ENCODE measurements at places on chromosomes 6 and 20.
A peak's percentile ranks its signal among the peaks of the same experiment; 100 is the strongest.

DNA sequence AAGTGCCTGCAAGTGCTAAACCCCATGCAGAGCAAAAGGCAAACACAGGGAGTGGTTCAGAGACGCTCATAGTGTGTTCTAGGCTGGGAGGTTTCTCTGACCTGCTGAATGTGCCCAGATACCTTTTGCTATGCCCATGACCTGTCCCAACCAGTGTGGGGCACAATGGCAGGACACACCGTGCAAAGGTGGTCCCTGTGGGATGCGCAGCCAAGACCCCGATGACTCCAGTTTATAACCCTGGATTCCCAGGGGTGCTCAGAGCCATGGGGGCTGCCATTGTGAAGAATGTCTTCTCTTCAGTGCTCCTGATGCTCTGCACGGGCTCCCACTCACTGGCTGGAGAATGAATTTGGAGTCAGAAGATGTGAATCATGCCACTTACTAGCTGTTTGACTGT is 2.2 kb upstream of the NINL start:
- DNase-seq, result no peak

DNA sequence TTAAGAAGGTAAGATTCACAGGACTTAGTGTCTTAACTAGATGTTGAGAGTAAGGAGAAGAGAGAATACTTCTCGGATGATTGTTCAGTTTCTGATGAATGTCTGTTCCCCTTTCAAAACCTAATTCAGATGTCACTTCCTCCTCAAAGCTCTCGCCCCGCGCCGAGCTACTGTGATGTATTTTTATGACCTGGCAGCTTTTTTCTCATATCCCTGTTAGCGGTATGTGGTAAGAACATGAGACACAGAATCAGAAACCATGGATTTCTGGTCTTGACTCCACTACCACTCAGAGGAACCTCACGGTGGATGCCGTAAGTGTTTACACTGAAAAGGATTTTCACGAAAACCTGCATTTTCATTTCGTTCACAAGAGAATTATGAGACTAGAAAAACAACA is 48.4 kb downstream of the CEP43 start:
- no peak for DNase-seq

DNA sequence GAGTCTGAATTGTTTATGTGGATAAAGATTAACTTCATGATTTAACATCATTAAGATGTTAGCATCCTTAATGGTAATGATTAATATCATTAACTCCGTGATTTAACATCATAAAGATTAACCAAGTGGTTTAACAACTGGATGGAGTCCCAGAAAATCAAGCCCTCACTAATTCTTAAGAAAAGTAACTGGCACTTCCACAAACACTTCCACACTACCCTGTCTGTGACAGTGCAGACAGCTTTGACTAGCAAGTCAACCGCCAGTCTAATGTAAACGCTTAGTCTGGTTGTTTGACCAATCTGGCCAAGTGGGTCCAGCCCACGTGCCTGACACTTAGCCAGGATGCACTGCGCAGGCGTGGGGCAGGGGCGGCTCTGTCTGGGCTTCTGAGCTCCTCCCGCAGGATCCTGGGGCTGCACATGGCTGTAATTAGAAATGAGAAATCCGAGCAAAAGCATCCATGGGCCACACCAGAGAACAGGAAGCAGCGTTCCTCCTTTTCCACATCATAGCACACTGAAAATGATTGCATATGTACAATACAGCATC is 424.2 kb downstream of the FOXA2 start:
- DNase-seq, result no peak

DNA sequence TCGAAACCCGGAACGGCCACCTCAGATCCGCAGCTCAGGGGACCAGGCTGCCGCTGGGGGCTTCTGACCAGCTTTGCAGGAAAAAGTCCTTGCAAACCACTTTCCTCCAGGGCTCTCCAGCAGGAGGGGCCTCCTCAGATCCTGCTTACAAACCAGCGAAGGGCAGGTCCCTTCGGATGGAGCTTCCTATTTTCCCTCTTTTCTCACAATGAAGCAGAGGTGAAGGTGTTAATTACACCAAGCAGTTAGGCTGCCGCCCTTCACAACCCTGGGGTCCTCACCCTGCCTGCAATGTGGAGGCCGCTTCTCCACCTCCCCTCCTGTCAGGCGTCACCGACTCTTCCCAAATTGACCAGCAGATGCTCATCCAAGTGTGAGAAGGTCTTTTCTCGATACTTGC is 5.7 kb downstream of the ARHGAP40 start:
- DNase-seq, result no peak

- DNase-seq, result peak; percentile 39
Observed at GRCh38 chr20:56440346-56441007, 27.9 kb upstream of the RTF2 start.

GRCh38 chr6:41321183-41321582 is 14.2 kb upstream of the NCR2 start:
- DNase-seq, result no peak

DNA sequence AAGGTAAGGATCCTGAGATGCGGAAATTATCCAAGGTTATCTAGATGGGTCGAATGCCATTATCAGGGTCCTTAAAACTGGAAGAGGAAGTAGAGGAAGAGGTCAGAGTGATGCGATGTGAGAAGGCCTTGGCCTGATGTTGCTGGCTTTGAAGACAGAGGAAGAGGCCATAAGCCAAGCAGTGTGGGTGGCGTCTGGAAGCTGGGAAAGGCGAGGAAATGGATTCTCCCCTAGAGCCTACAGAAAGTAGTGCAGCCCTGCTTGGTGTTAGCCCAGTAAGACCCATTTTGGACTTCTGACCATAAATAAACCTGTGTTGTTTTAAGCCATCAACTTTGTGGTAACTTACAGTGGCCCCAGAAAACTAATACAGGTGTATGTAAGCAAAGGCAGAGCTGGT is 2.0 kb downstream of the SRXN1 start:
- peak; percentile 30 for DNase-seq

- peak; percentile 30 for DNase-seq
Observed at GRCh38 chr20:33648396-33649004, 13.6 kb upstream of the C20orf144 start.

DNA sequence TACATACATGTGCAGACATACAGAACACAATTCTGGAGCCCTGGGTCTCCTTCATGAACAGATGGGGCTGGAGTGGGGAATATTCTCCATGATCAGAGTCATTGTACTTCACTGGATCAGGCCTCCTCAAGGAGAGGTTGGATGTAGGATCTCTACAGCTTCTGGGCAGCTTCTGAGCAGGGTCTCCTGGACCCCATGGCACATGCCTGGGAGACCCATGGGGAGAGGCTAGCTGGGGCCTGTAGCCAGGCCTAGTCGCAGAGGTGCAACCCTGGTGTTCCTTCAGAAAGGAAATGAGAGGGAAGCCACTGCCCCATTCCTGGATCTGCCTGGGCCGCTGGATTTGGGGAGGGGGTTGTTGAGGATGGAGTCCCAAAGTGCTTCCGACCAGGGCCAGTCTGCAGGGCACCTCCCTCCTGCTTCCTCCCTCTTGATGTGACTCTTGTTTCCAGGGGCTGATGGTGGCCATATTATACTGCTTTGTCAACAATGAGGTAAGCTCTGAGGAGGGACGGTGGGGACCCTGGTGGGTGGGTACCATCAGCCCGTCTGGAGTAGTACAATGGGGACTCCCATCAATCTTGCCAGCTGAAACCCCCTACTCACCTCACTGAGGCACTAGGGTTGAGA is 31.8 kb downstream of the GLP1R start:
- no peak for DNase-seq

GRCh38 chr6:141077355-141078333 is 1055.1 kb upstream of the GJE1 start:
- peak; percentile 48 for DNase-seq

GRCh38 chr20:3828798-3829197 is 8.5 kb downstream of the AP5S1 start:
- no peak for DNase-seq

- no peak for DNase-seq
Observed at GRCh38 chr6:94751641-94752329, 825.5 kb upstream of the MANEA start.

DNA sequence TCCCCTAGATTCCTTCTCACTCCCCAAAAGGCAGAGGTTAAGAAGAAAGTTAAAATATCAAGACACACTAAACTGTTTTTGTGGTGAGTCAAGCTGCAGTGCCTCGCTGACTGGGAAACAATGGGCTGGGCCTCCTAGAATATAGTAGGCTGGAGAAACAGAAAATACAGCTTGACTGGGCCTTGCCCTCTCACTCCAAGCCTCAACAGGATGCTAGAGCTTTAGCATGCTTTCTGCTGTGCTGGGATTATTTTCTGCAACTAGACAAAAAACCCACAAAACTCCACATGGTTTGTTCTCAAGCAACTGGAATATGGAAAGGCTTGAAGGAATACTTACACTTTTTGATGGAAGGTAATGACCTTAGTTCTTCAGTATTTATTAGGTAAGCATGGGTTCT is 27.9 kb downstream of the FOXO3 start:
- DNase-seq, result peak; percentile 84

DNA sequence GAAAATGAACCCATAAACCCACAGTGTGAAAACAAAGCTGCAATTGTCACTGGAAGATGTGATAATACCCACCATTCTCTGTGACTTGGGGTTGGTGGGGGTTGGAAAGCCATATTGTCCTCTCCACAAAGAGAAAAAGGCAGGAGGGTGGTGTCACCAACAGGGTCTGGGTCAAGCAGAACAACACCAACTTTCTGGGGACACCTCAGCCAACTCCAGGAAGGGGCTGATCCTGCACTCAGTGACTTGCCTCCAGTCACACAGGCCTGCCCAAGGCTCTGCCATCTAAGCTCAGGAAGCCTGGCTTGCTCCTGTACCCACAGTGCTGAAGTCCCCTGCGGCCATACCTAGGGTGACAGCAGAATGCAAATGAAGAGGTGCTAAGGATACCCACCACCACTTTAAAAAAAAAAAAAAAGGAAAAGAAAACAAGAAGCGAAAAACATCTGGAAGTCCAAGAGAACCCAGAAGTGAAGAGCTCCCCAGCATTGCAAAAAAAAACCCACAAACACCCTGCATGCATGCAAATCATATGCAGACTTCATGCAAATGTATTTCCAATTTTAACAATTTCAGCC is 110.6 kb downstream of the PREX1 start:
- DNase-seq, result no peak

DNA sequence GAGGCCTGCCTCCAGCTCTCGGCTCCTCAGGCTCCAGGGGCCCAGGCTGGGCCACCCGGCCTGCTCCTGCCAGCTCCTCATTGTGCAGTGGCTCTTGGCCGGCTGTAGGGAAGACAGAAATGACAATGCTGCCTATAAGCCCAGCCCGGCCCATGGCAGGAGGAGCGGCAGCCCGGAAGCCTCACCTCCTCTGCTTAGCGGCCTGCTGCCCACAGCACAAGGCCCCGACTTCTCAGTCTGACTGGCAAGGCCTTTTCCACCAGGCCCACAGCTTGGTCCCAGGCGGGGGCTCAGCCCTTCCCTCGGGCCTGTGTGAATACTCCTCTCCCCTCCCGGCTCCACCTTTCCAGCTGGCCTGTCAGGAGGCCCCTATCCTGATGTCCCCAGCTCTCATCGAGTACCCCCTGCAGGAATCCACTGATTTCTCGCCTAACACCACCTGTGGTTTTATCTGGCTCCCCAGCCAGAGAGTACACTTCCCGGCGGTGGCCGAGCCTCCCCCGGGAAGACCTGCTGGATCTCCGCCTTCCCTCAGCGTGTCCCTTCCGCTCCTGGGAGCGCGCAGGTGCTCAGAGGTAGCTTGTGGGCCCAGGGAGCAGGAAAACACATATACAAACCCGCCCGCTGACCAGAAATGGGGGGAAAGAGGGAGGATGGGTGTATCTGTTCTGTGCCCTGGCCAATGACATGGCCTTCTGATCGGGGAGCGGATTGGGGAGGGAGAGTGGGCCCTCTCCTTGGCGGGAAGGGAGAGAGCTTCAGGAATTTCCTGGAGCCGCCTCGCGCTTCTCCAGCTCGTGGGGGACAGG is 963 bp downstream of the DDRGK1 start:
- peak; percentile 45 for DNase-seq

DNA sequence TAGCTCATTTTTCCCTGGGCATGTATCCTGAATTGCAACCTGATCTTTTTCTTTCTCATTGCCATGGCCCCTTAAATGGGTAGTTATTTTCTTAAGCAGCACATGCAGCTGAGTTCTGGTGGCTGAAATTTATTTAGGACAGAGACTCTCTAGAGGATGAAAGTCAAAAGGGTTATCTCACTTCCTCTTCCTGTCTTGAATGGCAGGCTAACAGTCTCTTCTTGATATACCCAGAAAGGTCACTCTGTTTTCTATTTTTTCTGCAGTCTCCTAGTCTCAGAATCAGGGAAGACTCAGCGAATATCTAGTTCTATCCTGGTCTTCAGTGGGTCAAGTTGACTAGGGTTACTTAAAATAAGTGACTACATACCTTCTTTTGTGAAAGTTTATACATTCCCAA is 243.3 kb downstream of the EPHA7 start:
- DNase-seq, result no peak

- no peak for DNase-seq
Observed at GRCh38 chr6:53930330-53930729, 135.5 kb downstream of the LRRC1 start.

DNA sequence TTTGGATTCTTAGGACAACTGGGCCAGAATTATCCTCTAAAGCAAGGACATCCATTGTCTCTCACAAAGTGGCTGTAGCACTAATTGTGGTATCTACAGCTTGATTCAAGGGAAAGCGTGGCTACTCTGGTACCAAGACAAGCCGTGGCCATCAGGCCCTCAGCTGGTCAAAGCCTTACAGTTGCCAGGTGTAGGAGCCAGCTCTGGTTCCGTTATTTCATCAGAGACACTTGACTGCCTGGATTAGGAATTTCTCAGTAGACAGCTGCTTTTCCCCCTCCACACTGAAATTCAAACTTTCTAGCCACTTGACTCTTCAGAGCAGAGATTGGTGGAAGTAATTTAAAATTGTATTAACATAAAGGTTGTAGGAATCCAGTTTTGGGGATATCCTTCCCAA is 104.2 kb downstream of the ANKS1A start:
- DNase-seq, result no peak

DNA sequence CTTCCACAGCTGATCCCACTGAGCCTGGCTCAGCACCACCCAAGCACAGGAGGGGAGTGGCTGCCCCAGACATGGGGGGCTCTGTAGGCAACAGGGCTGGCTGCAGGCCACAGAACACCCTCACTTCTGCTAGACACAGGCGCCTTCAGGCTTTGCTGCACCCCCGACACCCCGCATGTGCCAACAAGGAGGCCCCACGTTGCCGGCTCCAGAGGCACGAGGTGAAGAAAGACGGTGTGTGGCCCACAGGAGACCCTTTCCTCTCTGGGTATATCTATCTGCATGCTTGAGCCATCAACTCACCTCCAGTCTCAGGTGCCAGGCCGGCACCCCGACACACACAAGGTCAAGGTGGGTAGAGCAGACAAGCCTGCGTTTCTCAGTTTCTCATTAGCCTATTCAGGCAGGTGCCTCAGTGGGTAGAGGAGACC is 158.3 kb downstream of the DLL1 start:
- no peak for DNase-seq

- peak; percentile 60 for DNase-seq
Observed at GRCh38 chr6:79421707-79422484, 115.3 kb downstream of the LCA5 start.

DNA sequence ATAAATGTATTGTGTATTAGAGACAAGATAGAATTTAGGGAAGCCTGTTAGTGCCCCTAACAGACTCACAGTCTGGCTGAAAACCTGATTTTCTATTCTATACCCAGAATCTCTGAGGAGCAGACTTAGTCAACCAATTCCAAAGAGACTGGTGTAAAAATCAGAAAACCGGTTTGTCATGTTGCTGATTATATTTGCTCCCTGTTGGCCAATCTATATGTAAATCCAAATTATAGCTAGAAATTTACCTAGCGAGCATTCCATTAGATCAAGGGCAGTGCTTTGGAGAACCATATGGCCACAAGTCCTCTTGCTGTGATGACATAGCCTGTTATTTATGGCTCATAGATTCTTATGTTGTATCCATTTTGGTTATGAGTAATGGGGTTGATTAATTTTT is 4.8 kb downstream of the NFYA start:
- DNase-seq, result no peak

Measured in ELR (cell line).